ENCODE measurements at places on chromosomes 6 and 20. TPM values are rescaled to one million over a fixed set of nuclear protein-coding genes. Genes with fewer than 3 reads are reported as not detected.

The NKAIN4 gene
- total RNA-seq, result not detected

The GLP1R gene
- not detected for total RNA-seq

The PSORS1C2 gene
- total RNA-seq, result not detected

DNA sequence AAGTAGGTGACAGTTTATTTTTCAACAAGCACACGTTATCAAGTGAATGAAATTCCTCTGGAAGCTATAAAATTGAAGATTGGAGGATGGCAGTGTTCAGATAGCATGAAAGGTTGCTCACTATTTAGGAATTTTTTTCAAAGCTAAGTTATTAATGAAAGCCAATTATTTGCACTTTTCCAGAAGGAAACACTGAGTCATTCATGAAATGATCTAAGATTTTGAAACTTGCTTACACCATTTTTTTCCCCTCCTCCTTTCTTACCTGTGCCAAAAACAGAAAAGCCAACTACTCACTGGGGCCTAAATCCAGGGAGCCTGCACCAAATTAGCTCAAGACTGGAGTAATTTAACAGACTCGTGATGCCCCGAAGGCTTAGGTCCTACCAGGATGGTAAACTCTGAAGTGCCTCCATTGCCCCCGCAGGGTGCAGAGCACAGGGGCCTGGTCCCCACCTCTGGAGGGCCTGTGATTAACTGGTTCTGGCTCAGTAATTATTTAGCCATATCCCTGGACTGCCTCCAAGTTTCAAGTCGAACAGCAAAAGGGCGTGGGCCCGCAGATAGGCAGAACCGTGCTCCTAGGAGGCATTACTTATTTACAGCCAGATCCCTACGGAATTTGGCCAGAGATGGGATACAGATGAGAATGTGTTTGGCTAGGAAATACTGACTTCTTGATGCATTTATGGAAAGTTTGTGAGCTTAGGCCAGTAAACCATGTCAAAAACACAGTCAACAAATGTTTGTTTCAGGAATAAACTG, 28.0 kb upstream of the ZNF217 start:
- no peak for DNase-seq

DNA sequence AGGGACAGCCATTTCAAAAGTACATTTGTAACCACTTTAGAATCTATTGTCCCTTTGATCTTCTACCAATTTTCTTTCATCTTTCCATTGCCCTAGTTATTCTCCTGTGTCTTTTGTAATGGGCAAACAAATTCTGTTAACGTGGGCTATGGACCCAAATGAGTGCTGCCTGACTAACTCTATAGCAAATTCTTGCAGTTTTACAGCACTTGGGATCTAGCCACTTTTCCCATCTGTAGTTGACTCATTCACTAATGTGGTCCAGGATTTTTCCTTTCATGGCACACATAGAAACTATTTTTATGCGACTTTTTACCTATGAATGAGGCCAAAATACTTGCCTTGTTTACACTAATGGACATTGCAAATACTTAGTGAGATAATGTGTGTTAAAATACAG, 52.0 kb downstream of the GRIK2 start:
- DNase-seq, result no peak

GRCh38 chr6:71454056-71454455, 165.4 kb downstream of the OGFRL1 start:
- DNase-seq, result no peak

GRCh38 chr6:113292646-113293422, 564.3 kb upstream of the MARCKS start:
- no peak for DNase-seq

GRCh38 chr6:69732045-69732444, 64.8 kb downstream of the LMBRD1 start:
- no peak for DNase-seq

- DNase-seq, result no peak
Measured at GRCh38 chr6:23325065-23325464, 755.7 kb downstream of the HDGFL1 start.

DNA sequence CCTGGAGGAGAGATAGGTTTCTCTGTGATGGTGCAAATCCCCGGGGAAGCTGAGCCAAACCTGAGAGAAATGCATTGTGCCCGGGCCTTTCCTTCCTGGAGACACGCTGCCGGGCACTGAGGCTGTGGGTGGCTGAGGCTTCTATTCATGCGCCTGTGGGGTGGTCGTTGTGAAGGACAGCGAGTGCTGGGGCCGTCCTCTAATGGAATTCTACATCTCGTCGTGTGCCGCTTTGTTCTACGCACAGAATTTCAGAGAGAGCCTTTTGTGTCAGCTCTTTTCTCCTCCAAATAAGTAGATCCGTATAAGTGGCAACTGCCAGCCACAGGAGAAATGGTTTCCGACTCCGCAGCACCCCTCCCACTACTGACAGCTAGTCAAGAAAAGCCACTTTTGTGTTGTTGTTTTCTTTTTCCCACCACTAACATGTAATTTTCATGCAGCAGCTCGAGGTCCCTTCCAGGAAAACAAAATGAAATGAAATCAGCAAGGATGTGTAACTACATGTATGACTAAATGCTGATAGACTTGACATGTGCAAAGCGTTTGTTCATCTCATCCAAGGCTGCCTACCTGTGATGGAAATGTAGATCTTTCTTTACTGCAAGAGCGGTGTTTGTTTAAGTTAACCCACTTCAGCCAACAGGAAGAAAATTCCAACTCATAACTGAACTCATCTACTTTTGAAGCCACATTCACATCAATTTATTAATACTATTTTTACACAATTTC, 26.4 kb upstream of the PXDC1 start:
- DNase-seq, result no peak

DNA sequence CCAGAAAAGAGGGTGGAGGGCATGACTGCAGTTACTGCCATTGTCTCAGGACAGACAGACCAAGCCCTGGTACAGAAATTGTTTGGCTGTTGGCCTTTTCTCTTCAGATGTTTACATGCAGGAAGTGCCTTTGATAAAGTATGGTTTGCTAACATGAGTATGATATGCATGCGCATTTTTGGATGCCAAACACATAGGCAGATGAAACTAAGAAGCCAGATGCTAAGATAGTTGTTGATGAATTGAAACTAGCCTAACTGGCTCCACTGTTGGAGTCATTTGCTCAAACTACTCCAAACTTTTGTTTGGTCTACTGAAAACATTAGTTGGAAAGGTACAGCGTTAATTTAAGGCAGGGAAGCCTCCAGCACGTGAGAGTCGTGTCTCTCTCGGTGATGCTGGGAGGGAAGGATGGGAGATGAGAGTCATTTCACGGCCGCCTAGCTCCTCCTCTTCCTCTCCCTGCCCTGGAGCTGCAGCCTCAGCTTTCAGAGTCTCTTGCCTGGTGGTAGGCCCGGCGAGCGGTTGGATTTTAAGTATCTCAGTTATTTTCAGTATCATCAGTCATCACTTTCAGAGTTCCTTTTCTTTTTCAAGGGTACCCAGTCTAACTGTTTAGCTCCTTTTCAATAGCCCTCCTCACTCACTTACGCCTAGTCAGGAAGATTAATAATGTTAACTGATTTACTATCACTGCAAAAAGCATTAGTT, 29.7 kb downstream of the RREB1 start:
- peak; percentile 41 for DNase-seq

DNA sequence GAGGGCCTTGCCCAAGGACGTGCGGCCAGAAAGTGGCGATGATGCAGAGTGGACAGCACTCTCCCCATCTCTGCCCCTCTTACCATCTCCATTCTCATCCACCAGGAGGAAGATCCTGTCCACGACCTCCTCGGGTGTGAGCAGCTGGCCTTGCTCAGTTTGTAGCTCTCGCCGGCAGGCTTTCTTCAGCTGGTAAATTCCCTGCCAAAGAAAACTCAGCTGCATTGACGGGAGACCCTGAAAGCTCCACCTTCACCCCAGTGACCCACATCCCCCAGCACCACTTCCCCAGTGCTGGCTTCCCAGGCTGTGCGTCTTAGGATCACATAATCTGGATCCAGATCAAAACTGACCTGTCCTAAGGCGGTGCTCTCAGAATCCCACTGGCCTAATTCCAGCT, 9.2 kb downstream of the GUCA1B start:
- DNase-seq, result no peak

- DNase-seq, result no peak
Measured at GRCh38 chr20:59214606-59215547, 51.3 kb downstream of the ZNF831 start.

GRCh38 chr6:89298680-89299465, 16.2 kb downstream of the GABRR2 start:
- DNase-seq, result peak; percentile 31

- no peak for DNase-seq
Measured at GRCh38 chr6:10809098-10809497, 29.2 kb downstream of the MAK start.
